ENCODE measurements at places on chromosomes 3 and 15.

- DNase-seq: no peak
These were observed 27.8 kb downstream of the KLHL6 start for GRCh38 chr3:183527428-183528379.

GRCh38 chr3:160092760-160093159, 104.1 kb downstream of the IL12A start:
- no peak for DNase-seq

DNA sequence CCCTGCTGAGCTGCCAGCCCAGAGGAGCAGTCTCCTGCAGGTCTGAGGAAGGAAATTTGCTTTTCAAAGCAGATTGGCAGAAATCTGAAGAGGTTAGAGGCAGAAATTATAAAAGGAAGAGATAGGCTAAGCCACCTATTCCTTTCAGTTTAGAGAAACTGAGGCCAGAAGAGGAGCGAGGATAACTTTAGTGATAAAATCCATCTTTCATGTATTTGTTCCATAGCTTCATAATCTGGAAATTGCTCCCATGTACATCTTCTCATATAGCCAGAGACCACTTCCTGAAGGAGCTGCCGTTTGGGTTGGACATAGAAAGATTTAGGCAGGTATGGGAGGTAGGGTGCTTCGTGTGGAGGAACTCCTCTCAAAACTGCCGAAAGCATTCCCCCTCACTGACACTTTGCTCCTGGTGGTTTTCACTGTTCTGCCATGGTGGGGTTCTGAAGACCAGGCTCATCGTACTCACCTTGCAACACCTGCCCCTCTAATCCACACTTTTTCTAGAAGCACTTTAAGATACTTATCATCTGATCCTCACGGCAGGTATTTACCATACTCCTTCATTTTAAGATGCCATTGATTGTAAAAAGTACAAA, 670 bp upstream of the ACAP2 start:
- peak; percentile 17 for DNase-seq

GRCh38 chr3:127043041-127043641, 60.2 kb downstream of the PLXNA1 start:
- DNase-seq: no peak

DNA sequence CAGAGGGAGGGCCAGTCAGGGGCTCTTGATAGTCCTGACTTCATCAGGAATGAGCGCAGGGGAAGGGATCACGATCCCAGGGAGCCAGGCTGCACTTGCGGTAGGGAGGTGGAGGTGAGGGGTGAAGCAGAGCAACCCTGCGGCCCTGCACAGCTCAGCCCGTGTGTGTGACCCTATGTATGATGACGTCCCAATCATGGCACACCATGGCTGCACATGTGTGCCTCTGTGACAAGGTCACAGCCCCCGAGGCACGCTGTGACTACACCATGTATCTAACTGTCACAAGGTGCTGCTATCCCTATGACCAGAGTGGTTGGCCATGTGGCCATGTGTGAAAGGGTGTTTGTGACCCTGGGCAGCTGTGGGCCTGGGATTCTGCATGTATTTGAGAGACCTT, 13.3 kb upstream of the ALAS1 start:
- DNase-seq: no peak

- DNase-seq: no peak
These were observed 195.3 kb downstream of the ABHD5 start for GRCh38 chr3:43885908-43886618.

DNA sequence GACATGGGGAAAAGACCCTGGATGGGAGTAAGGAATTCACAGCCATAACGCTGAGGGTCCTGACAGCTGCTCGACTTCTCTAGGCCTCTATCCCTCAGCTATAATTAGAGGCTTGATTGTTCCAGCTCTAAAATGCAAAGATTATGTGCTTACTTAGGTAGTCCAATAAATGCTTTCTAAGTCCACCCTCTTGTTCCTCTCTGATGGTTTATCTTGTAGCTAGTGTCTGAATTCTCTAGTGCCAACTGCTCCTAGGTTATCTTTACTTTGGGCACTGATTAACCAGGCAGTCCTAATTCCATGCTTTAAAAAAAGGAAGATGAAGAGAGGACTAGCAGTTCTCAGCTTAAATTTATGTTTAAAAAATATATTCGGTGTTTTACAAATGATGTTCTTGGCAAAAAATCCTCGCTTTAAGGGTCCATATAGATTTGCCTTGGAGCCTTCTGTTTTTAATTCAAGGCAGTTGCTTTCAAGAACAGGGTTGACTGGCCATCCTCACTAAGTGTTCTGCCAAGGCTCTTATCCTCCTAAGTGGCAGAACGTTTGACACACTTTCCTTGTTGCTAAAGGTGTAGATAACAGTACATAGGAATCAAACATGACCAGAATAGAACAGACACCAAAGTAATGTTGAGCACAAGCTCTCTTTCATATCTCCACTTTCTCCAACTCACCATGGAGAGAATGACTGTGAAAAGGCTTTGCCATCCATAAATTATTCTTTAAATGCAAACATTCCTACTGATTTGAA, 60.6 kb downstream of the THRB start:
- no peak for DNase-seq

DNA sequence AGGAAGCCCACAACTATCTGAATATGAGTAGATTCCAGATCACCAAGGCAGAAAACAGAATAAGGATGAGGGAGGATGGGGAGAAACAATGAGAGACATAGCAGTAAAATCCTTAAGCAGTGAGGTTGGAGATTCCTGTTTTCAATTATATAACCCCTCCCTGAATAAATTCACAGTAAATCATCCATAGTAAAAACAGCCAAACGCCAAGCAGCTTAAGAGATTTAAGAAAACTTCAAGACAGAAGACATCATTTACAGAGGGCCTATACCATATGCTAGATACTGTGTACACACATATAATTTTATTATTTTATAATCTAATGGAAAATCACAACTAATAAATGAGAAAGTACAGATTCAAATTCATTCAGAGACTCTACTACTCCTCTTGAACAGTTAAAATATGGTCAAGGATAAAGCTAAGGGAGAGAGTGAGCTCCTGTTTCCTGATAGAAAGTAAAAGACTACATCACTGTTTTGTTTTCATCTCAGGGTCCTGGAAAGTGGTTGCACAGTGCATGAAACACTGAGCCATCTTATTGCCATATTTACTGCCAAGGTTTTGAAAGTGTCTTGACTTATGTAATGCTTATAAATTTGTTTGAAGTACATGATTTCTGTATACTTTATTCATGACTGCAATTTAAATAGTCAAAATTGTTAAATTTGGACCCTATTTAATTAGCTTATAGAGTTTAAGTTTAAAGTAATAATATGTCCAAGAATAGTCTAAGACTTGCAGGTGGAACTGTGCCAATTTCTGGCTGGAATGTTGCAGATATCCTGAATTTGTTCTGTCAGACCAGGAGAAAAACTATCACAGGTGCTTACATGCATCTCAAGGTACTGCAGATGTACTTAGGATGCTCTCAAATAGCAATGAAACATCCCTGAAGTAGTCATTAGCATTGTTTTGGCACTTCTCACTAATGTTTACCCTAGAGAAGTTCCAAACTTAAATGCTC, 141.4 kb downstream of the TBL1XR1 start:
- no peak for DNase-seq

DNA sequence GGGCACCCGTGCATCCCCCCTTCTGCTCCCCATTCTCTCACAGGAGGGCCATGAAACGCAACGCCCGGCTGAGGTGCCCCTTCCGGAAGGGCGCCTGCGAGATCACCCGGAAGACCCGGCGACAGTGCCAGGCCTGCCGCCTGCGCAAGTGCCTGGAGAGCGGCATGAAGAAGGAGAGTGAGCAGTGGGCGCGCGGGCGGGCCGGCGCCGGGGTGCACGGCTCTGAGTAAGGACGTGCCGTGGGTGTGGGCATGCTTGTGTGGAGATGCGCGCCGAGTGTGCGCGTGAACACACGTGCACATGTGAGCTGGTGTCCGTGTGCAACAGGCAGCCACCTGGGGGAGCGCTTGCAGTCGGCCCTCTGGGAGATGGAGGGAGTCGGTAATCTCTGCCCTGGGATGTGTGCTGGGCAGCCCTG, 28.1 kb downstream of the NR1I2 start:
- peak; percentile 57 for DNase-seq
